ENCODE measurements at places on chromosomes 6 and 20. TPM values are rescaled to one million over a fixed set of nuclear protein-coding genes. Genes with fewer than 3 reads are reported as not detected.

- no peak for DNase-seq
Observed at GRCh38 chr6:37493661-37493995, 6.1 kb downstream of the CCDC167 start.

- no peak for DNase-seq
Observed at GRCh38 chr6:73369563-73369962, at the start of gene OOEP. TSS of gene OOEP (minus strand) at chr6:73369897. CDS start at chr6:73369792, 105 bp downstream.

DNA sequence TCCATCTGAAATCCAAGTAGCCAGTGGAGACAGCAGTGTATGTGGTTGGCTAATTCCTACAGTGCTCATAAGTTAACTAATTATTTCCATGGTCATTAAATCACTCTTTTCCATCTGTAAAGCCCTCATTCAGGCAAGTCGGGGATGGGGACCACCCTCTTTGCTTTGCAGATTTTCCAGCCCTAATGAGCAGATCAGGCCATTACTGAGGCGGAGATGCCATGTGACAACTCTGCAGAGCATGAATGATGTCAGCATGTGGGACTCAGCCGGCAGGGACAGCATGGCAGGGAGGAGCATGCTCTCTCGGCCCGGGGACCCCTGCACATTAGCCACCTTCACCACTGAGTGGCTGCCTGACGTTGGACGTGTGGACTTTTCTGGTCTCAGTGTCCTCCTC, 623.3 kb upstream of the CDH4 start:
- no peak for DNase-seq

- DNase-seq, result peak; percentile 29
Observed at GRCh38 chr6:163814494-163815364, 400.2 kb downstream of the QKI start.

DNA sequence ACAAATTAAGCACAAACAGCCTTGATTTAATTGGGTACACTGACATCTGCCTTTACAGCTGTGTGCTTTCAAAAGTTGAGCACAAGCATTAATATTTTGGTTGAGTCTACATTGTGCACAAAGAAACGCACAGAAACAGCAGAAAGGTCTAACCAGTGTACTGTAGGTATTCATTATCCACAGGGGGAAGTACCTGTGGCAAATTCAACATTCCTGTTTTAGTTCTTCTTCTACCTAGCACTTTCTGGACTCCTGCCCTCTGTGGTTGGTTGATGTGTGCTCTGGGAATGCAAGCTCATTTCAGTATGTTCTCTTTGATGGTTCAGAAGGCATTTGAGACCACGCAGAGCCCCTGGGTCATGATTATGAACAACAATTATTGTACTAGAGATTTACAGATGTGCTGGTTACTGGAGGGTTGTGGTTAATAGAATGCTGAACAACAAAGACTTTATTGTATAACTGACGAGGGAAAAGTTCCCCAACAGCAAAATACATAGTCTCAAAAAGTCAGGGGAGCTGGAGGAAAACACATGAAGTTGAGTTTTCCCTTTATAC, 26.6 kb upstream of the DAAM2 start:
- DNase-seq, result no peak

DNA sequence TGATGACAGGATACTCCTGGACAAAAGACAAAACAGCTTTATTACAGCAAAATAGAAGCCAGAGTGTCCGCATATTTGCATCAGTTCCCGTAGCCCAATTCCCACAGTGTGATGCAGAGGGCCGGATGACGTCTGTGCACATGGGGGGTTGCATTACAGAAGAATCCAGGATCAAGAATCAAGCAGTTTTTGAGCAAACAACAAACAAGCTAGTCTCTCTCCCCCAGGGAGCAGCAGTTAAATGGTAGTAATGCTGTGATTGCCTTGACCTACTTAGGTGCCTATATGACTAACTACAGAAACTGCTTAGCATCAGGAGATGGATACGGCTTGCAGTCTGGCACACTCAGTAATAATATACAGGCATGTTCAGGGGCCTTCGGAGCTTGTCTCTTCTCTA, 3.2 kb upstream of the SDHAF4 start:
- DNase-seq, result no peak

- DNase-seq, result no peak
Observed at GRCh38 chr6:157194643-157195042, 128.7 kb downstream of the TMEM242 start.

DNA sequence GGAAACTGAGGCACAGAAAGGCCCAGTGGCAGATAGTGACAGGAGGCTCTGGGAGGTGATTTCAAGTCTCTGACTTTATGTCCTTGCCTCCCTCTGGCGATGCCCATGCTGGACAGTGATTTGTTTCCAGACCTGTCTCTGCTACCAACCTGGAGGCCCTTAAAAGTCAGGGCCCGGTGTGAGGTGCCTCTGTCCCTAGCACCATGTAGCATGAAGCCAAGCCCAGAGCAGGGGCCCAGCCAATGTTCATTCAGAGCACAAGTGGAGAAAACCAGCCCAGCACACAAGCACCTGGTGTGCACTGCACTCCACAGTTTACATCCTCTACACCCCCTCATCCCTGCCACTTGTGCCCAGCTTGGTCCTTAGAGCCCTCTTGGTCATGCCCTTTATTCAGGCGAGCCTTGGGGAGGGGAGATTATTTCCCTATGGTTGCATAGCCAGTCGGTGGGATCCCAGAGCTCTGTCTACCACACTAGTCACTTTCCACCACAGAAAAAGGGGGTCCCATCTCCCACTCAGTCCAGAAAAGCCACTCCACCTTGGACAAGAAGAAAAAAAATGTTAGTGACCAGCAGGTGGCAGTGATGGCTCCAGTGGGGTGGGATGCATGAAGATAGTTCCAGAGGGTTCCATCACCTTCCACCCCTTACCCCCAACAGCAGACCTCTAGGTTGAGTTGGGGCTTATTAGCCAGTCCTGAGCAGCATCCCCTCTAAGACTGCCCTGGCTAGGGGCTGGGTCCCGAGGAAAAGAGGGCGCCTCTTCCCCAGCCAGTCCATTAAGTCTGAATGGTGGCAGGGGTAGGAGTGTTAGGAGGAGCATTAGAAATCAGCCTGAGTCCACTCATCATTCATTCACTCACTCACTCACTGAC, 30.9 kb downstream of the KIAA1755 start:
- DNase-seq, result no peak

DNA sequence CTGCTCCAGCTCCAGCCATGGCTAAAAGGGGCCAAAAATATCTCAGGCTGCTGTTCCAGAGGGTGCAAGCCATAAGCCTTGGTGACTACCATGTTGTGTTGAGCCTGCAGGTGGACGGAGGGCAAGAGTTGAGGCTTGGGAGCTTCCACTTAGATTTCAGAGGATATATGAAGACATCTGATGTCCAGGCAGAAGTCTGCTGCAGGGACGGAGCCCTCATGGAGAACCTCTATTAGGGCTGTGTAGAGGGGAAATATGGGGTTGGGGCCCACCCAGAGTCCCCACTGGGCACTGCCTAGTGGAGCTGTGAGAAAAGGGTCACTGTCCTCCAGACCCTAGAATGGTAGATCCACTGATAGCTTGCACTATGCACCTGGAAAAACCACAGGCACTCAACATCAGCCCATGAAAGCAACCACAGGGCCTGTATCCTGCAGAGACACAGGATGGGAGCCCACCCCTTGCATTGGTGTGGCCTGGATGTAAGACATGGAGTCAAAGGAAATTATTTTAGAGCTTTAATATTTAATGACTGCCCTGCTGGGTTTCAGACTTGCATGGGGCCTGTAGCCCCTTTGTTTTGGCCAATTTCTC, 70.5 kb downstream of the NINL start:
- DNase-seq, result no peak

DNA sequence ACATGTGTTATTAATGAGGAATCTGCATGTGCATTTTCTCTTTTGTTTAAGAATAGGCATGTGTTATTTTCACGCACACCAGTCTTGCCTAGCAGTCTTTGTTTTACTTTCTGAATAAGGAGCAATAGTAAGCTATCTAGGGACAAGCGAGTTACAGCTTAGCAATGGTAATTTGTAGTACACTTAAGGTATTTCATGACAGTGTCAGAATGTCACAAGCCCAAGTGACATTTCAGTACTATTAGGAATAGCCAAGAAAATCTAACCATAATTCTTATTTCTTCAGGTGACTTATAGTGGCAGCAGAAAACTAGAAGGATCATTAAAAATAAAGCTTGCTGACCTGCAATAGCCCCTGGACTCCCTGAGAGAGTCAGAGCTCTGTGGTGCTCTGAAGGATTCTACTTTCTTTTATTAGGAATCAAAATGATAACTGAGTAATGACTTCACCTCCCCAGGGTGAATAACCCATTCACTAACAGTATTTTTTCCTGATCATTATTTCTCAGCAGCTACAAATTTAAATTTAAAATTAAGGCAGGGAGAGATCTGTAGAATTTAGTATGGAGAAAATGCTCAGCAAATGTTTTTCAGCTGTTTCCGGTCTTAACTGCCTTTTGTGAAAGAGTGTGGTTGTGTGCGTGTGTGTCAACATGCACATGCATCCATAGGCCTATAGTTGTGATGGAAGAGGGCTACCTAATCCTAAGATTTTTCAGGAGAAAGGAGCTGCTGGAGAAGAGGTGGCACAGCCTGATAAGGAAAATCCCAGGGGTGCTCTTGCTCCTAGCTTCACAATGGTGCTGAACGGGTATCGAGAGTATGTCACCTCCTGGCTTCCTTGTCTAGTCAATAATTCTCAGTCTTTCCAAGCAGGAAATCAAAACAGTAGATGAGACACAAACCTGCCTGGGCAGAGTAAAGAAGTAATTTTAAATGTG, 90.0 kb upstream of the BEND3 start:
- no peak for DNase-seq

DNA sequence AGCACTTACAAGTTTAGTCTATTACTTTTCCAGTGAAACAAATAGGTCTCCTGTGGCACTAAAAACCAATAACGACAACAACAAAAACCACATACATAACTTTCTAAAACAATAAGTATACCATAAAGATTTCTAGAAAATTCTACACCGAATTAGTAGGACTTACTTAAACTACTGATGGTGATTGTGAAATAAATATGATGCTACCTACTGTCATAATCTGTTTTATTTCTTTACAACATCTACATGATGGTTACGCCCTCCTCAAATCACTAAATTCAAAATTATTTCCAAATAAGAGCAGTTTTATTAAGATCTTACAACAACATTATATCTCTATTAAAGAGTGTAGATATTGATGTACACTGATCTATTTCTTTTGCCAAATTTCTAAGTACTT, 147.0 kb downstream of the DST start:
- no peak for DNase-seq

GRCh38 chr6:166559211-166559610, 27.3 kb downstream of the RAMACL start:
- DNase-seq, result no peak

DNA sequence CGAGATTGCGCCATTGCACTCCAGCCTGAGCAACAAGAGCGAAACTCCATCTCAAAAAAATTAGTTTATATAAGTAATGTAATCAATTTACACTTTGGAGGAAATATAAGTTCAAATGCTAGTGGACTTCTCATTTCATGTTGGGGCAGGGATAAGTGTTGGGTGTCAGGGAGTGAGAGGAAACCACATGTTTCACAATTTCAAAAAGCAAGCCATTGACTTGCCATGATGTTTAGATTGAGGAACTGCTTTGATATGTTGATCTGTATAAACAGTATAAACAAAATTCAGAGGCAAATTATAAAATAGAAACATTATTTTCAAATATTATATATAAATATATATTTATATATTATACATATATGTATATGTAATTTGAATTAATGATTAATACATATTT, 42.7 kb downstream of the FILIP1 start:
- DNase-seq, result no peak

DNA sequence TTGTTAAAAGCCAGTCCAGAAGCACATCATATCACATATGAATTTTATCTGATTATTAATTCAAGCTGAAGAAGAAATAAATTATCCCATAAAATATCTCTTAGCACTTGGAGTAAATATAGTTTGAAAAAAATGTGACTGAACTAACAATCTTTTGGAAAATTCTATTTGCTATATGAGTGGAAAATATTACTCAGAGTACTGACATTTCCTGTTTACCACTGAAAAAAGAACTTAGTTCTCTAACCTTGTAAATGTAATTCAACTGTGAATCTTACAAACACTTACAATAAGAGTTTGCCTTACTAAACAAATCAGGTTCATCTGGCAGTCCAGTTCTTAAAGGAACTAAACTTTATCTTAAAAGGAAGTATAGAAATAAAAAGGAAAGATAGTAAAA, 44.2 kb downstream of the MOXD1 start:
- DNase-seq, result no peak

GRCh38 chr6:38789256-38789655, 74.1 kb downstream of the DNAH8 start:
- DNase-seq, result no peak

Gene ANKRD66
- not detected for total RNA-seq

Gene MTFR2
- total RNA-seq, result 0.25 TPM

Gene NHLRC1
- 1.3 TPM for total RNA-seq

Gene SNAP25
- total RNA-seq, result 0.67 TPM
